Stimulated activated CD8-positive, alpha-beta memory T cell treated with anti-CD3 and anti-CD28 coated beads, Interleukin-7, amount 100 ng/mL, for 48 hours (primary cell): ENCODE measurements at places on chromosomes 13 and 19.
A peak's percentile ranks its signal among the peaks of the same experiment; 100 is the strongest.

DNA sequence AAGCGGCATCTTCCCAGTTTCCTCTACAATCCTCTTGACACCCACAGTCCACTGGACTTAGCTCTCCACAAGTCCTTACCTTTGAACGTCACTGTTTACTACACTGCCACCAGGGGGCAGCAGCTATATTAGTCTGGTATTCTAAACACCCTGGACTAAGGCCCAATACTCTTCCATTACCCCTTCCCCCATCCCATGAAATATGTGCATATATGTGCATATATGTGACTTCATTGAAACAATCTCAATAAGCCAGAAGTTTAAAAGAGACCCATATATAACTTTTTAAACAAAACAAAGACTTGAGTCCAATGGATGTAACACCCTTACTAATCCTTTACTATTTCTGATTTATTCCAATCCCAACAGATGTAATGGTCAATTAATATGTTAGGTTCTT is 15.5 kb downstream of the GGACT start:
- DNase-seq, result peak; percentile 23

DNA sequence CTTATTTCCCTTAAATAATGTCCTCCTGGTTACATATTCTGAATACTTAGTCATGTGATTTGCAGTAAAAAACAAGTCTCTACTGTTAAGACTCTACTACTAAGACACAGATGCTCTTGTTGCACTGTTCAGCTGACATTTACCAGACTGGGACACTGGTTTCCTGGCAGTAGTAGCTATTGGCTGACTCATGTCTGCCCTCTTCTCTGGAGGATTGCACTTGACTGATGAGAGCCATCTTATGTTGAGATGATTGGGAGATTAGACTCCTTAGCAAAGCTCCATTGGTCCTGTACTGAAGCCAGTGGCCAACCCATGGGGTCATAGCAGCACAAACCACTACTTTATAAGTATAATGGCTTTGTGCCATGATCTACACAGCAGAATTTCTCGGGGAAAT is 1672.6 kb upstream of the PCDH20 start:
- no peak for DNase-seq

DNA sequence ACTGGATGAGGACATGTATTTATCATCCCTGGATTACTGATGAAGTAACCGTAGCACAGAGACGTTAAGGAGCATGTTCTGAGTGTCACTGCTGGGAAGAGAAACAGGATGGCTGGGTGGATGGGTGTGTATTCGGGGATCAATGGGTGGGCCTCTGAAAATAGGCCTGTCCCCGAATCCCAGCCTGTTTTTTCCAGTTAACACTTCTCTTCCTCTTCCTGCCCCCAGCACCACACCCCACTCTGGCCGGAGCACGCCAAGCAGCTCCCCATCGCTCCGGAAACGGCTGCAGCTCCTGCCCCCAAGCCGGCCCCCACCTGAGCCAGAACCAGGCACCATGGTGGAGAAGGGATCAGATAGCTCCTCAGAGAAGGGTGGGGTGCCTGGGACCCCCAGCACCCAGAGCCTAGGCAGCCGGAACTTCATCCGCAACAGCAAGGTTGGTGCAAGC is 8.8 kb downstream of the GRAMD1A start:
- no peak for DNase-seq

DNA sequence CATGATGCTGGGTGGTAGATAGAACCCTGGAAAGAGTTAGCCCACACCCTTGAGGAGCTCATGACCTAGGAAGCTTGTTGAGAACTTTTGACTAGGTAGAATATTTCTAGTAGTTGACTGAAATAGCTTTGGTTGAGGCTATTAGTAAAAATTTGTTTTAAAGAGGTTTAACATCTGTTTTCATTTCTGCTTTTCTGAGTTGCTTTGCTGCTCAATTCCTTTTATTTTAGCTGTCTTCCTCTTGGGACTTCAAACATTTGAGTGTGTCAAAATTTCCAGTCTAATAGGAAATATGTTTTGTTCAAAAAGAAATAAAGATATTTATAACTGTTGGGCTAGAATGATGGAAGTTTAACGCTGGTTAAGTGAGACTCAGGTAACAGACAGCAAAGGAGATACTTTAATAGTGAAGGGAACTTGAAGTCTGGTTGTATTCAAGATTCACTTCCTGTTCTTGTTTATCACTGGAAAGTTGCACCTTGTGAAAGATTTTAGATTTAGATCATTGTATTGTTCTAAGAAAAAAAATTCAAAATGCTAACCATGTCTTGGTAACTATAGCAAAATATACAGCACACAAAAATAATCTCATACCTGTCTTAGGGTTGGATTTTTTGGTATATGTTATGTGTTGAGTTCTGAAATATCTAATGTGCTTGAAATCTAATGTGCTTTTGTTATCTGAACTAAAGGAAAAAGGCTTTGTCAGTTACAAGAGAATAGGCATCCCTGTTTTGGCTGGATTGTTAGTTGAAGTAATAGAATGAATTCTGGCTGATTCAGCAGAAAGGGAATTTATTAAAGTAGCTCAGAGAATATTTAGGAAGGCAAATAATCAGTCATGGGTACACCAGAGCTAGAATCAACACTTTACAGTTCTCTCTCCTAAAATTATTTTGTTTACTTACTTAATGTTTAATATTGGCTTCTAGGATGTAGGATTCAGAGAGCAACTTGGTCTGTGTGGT is 24.4 kb upstream of the GPR18 start:
- no peak for DNase-seq

- DNase-seq, result no peak
Observed at GRCh38 chr13:97582170-97582569, 148.2 kb downstream of the RAP2A start.

GRCh38 chr13:97460853-97461252 is 26.9 kb downstream of the RAP2A start:
- DNase-seq, result no peak

DNA sequence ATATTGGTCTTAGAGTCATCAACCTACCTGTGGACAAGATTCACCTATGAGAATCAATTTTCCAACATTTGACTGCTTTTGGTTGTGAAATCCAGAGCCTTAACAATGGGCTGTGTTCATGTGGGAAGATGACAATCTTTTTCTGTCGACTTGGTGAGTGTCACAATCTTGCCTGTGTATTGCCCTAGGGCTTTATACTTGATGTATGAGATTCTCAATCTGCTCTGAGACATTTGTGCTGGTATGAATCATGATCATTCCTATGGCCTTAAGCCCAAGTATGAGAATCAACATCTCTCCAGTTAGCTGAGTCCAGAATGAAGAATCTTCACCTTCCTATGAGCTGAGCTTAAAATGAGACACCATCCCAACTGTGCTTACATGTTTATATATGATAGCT is 68.7 kb downstream of the ZNF726 start:
- DNase-seq, result no peak

DNA sequence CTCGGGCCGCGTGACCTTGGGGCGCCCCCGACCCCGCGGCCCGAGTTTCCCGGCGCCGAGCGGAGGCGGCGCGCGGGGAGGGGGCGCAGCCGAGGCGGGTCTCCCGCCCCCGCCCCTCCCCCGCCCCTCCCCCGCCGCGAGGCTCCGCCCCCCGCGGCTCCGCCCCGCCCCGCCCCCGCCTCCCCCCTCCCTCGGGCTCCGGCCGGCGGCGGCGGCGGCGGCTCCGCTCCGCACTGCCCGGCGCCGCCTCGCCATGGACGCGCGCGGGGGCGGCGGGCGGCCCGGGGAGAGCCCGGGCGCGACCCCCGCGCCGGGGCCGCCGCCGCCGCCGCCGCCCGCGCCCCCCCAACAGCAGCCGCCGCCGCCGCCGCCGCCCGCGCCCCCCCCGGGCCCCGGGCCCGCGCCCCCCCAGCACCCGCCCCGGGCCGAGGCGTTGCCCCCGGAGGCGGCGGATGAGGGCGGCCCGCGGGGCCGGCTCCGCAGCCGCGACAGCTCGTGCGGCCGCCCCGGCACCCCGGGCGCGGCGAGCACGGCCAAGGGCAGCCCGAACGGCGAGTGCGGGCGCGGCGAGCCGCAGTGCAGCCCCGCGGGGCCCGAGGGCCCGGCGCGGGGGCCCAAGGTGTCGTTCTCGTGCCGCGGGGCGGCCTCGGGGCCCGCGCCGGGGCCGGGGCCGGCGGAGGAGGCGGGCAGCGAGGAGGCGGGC is at the start of gene HCN2:
HCN2 (plus strand) TSS at position 189 of the 703 bp plus-strand sequence; CDS start at position 254, 65 bp downstream.
- no peak for DNase-seq

DNA sequence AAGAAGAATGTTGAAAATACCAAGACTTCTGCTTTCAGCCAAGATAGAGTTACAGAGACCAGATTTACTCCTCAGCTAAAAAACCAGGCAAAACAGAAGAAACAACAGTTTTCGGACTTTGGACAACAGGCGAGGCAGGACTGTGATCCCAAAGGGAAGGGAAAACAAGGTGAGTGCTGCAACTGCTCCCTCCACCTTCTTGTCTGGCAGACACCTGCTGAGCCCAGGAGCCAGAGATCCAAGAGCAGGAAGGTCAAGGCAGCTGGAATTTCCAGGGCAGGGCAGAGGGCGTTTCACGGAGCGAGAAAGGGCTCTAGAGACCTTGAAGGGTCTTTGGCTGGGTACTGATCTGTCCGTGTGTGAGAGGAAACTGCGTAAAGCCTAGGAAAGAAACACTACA is 32.9 kb upstream of the SLC7A9 start:
- DNase-seq, result no peak

- no peak for DNase-seq
Observed at GRCh38 chr19:29367791-29368222, 154.9 kb upstream of the UQCRFS1 start.

DNA sequence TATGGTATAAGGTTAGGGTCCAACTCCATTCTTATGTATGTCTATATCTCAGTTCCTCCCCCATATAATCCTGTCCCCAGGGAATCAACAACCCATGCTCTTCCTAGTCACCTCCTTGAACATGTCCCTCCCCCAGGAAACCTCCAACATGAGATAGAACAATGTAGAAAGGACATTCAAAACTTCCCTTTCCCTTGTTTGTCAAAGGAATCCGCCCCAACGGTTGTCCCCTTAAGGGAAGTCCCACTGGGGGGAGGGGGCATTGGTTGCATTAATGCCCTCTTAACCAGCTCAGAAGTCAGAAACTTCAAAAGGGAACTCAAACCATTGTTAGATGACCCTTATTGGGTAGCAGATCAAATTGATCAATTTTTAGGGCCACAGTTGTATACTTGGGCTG is 6.8 kb upstream of the ZNF561 start:
- DNase-seq, result no peak
